ENCODE measurements at places on chromosomes 3 and 15.
A peak's percentile ranks its signal among the peaks of the same experiment; 100 is the strongest.

GRCh38 chr3:108311797-108312196, 15.4 kb downstream of the HHLA2 start:
- DNase-seq: peak; percentile 92

DNA sequence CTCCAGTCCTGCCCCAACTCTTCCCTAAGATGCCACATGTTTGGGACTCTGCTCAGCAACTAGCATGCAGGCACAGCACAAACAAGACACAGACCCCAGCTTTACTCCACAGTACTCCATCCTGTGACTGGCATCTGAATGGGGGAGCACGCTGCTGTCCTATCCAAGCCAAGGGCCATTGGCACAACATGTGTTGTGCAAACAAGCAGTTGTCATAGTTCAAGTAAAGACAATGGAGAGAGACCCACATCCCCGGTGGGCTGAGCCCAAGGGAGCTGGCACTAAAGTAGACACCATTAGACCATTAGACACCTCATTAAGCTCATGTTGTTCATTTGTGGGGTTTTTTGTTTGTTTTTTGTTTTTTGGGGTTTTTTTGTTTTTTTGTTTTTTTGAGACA, 132.7 kb downstream of the CHSY1 start:
- DNase-seq: no peak

DNA sequence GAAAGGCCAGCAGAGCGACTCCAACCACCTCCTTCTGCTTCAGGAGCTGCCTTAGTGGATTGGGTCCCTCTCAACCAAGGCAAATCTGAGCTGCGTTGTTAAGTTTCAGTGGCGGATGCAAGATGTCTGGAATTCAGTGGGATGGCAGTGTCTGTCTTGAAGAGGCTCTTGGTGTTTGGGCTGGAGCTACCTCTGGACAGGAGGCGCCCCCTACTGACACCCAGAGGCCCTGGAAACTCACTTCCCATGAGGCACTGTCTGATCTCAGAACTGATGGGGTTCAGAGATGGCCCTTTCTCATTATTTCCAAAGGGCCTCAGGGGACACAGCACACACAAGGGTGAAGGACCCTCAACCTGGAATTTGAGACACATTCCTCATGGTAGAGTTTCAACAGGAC, 6.0 kb upstream of the SLC28A1 start:
- DNase-seq: peak; percentile 91

GRCh38 chr3:148078658-148079057, 619.0 kb upstream of the AGTR1 start:
- no peak for DNase-seq

DNA sequence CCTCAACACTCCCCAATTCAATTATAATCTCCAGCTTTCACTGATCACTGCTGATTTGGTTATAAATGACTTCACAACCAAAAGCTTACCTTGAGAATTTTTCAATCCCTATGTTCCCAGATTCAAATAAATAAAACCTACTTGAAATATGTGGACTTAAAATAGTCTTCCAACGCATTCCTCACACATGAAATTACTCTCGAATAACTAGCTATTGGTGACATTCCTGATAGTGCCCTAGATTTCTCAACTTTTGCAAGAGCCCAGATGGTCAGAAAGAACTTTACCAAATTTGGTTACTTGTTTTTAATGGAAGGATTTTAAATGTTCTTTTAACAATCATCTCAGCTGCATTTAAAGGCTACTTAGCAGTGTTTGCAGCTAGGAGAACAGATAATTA, 605.5 kb downstream of the FHIT start:
- no peak for DNase-seq

- DNase-seq: peak; percentile 15
These were observed 32.3 kb downstream of the EXOG start for GRCh38 chr3:38528457-38528856.

- no peak for DNase-seq
These were observed 3.3 kb downstream of the ARL6IP5 start for GRCh38 chr3:69088063-69088462.

- peak; percentile 21 for DNase-seq
These were observed 587.9 kb downstream of the GBE1 start for GRCh38 chr3:81173514-81173913.

DNA sequence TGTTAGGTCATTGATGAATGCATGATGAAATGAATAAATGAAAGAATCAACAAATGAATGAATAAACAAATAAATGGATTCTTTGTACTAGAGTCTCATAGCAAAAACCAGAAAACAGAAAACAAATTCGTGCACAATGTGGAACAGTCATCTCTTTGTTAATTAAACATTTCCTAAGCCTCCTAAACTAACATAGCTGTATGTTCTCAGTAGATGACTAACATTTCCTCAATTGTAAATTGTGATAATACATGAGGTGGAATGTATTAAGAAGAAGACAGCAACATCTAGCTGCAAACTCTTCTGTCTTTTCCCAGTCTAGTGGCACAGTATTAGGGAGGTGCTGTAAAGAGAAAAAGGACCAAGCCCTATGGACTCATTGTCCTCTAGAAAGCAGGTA, 1021.0 kb downstream of the MCTP2 start:
- DNase-seq: no peak

DNA sequence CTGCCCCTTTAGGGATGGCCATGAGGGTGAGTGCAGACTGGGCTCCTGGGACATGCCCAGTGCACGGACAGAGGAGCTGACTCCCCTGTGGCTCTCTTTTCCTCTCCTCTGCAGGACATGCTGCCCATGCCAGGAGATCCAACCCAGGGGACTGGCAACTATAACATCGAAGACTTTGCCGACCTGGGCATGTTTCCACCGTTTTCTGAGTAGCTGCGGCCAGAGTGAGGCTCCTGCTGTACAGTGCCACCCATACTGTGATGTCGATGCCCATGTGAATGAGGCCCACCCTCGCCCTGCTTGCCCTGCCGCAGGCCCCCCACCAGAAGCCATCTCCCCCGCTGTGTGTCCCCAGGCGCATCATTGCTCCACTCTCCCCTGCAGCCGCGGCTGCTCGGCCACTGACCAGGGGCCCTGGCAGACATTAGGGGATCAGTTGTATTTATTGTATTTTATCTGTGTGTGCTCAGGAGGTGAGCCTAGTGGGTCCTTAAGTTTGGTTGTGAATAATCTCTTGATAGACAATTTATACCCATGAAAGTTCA, 101.6 kb upstream of the ABHD17C start:
- DNase-seq: no peak

DNA sequence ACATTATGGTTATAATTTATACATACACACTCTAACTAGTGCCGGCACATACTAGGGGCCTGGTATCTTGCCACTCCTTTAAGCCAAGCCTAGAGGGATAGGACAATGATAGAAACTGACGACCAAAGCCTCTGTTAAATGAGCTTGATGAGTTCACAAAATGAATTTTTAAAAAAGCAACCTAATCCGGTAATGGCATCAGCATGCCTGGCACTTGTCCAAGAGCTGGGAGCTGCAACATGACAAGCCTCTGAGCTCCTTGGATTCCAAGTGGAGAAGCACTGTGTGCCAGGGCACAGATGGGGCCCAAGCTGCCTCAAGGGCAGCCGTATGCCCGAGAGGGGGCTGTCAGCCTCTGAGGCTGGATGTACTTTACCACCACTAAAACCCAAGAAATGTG, 9.7 kb downstream of the ETV5 start:
- no peak for DNase-seq

- peak; percentile 37 for DNase-seq
These were observed 108.1 kb downstream of the USP13 start for GRCh38 chr3:179760944-179761343.

- no peak for DNase-seq
These were observed 339.9 kb upstream of the KCNH8 start for GRCh38 chr3:18808429-18808828.

- DNase-seq: no peak
These were observed 576.2 kb downstream of the TUSC7 start for GRCh38 chr3:117285737-117286136.

DNA sequence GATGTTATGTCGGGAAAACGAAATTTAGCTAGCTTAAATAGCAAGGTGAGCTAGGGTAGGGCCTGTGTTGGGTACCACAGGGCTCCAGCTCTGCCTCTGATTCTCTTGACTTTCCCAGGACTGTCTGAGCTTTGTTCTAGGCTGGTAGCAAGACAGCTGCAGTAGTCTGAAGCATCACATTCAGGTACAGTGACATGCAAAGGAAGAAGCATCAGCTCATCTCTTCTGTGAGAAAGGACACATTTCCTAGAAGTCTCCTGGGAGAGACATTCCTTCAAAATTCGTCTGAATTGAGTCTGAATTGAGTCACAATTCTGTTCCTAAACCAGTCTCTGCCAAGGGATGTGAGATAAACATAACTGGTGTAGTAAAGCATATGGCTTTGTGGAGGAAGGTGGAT, 8.5 kb upstream of the UBXN7 start:
- no peak for DNase-seq

- no peak for DNase-seq
These were observed 58.6 kb downstream of the FBXL22 start for GRCh38 chr15:63655683-63656372.

DNA sequence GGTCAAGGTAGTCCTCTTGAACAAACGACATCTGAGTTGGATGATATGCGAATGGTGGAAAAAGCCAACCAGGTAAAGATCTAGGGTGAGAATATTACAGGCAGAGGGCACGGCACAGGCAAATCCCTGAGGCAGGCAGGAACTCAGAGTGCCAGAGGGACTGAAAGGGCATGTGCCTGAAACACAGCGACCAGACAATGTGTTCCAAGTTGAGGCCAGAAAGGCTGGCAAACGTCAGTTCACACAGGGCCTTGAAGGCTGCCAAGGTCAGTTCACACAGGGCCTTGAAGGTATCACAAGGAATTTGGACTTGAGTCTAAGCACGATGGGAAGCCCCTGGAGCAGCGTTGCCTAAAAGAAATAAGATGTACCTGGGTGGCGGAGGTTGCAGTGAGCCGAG, 20.1 kb downstream of the HES1 start:
- no peak for DNase-seq

DNA sequence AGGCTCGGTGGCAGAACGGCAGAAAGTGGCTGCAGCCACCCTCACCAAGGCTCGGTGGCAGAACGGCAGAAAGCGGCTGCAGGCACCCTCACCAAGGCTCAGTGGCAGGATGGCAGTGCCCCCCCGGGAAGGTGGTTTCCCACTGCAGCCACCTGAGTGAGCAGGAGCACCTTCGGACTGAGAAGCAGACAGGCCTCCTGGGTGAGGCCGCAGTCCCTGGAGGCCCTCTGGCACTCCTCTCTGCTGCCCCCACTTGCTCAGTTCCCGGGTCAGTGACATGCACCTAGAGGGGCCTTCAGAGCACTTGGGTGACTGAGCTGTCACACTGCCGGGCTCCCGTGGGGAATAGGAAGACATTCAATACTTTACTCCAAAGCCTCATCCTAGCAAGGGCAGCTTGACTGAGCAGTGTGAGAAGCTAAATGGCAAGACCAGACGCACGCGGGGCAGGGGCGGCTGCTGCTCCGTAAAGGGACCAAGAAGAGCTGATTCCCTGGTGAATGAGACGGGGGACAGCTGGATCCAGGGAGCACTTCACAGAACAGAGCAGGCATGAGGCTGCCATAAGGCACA, 62.7 kb downstream of the PCSK6 start:
- DNase-seq: no peak

DNA sequence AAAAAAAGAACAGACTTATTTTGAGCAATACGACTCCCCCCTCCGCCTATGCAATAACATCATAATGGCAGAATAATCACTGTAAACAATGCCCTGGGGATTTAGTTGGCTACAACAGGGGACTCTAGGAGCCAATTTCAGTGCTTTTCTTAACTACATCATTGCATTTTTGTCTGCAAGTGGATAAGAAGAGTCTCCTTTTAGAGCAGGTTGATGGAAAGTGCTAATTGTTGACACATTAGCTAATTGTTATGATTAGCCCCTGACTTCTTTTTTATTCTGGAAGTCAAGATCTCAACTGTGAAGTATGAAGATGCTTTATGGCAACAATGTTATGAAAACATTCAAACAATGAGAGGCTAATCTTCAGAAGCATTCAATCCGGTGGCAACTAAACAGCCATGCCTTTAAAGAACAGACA, 121.2 kb downstream of the MECOM start:
- DNase-seq: no peak

DNA sequence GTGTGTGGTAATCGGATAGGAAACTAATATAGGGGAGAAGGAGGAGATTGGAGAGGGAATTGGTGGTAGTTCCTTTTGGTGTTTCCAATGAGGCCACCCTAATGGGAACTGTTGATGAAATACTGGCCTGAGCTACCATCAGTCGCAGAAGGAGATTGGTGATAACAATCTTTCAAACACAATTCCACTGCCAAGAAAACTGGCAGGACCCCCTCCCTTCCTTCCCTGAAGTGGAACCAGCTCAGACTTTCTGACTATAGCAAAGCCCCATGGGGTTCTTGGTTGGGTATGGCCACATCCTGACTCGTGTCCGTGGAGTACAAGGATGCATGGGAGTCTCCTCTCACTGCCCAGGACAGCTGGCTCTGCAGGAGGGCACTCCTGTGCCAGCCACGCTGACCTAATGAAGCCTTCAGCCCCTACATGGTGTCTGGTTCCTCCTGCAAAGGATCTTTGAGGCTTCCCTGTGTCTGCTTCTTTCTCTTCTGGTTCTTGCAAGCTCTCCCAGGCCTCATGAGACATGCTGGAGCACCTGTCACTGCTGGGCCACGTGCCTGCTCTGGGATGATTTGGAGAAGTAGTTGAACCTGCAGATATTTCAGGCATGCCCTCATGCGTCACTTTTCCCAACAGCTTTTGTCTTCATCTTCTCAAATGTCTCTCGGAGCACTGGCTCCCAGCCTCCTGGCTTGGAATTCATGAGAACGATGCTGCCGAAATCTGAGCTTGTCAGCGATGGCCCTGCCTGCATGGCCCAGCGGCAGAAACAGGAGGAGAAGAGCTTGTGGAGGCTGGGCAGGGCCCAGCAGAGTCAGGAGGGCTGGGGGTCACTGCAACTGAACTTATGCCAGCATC, 90.0 kb upstream of the ADPGK start:
- no peak for DNase-seq

GRCh38 chr3:930866-931265, 162.0 kb upstream of the CNTN6 start:
- DNase-seq: no peak

DNA sequence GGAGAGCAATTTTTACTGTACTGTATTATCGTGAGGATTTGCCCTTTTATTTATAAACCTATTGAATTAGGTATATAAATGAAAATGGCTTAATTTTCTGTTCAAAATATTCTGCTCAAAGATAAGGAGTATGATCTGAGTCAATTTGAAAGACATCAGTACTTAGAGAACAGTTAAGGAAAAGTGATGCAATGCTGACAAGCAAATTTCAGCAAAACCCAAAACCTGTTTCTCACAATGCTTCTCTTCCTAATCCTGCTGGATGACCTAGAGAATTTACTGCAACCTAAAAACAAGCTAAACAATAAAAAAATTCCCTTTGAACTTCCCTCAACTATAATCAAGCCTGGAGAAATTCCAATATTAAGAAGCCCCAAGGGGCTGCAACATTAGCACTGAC, 82.7 kb downstream of the RFX7 start:
- no peak for DNase-seq

- no peak for DNase-seq
These were observed 91.8 kb upstream of the WDR72 start for GRCh38 chr15:53851110-53851848.

- no peak for DNase-seq
These were observed 335.2 kb upstream of the CTDSPL start for GRCh38 chr3:37526511-37526910.

- no peak for DNase-seq
These were observed 9.3 kb downstream of the TJP1 start for GRCh38 chr15:29813009-29813408.
